Neural crest cell (in vitro differentiated cells): ENCODE measurements at places on chromosomes 3 and 15.

DNA sequence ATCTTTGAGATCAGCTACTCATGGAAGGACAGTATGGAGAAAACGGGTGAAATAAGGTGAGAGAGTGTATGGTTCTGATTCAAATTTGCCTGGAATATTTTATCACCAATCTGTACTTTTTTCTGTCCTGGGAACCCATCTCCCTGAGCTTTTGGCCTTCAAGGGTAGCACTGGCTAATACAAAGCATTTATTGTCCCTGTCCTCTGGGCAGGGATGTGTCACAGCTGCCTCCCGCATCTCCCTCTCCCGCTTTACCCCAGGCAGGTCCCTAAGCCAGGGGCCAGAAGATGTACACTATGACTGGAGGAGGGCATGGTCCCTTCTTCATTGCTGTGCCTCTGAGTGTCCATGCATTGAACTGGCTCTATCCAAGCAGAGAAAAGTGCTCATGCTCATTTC lies 201.7 kb upstream of the CHRNA7 start:
- DNase-seq: no peak

DNA sequence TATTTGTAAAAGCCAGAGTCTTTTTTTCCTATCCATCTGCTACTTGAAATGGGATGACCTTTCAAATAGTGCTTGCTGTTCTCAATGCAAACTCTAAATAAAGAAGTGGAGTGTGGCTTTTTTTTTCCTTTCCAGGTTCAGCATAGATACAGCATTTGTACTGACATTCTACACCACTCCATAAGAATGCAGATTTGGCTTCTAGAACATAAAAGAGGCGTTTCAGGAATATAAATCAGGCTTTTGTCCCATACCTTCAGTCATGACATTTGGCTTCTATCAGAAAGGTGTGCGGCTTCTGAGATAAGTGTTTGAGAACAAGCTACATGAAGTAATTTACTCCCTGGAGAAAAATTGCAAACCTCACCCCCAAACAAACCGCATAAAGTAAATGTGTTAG lies 553.1 kb downstream of the FHIT start:
- no peak for DNase-seq

DNA sequence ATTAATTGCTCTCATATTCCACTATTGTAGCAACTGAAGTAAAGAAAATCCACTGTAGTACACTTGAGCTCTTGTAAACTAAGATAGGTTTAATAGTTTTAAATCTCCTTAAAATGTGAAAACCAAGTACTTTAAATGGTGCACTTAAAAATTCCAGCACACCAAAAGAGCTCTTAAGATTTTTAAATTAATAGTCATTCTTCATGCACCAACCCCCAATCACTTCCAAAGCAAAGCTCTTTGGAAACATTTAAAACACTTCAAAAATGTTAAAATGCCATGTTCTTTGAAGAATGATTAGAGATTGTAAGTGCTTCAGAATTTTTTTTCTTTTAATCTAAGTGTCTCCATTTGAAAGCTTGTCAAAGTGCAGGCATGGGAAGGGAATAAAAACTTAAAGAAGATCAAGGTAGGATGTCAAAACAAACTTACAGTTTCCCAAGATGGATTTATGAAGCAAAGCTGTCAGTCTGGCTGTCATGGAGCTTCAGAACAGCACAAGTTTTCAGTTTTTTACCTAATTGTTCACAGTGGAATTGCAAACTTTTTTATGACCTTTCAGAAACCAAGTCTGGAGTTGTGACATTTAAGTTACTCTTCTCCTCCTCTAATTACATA lies 84.3 kb downstream of the ARPP21 start:
- DNase-seq: no peak

DNA sequence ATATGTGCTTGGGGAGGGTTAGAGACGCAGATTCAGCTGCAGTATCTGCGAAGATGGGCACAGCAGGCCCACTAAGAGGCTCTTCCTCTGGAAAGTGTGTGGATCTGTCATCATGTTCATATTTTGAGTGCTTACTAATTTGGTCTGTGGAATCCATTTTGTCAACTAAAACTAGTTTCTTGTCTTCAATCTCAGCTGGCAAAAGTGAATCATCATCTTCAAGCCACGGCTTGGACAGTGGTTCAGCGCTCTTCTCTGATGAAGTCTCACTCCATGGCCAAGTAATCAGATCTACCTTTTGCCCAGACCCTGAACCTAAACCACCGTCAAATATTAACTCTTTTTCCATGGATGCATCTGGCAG lies 76.2 kb downstream of the IMPG2 start:
- DNase-seq: no peak
